Stimulated activated CD8-positive, alpha-beta memory T cell treated with anti-CD3 and anti-CD28 coated beads, Interleukin-2, amount 100 ng/mL, for 1 hour (primary cell): ENCODE measurements at places on chromosomes 12 and 14.

DNA sequence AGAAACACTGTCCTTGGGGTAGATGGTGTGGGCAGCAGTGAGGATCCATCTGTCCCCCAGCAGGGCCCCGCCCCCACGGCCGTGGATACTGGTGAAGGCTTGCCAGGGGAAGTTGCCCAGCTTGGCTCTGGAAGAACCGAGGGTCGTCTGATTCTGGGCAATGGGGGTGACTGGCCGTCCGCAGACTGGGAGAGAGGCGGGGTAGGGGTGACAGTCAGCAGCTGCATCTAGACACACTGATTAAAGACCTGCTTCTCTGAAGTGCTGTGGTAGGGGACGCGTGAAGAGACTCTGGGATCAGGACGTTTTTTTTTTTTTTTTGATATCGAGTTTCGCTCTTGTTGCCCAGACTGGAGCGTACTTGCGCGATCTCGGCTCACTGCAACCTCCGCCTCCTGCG, 4.7 kb upstream of the C1R start:
- DNase-seq, result no peak

GRCh38 chr12:562634-563033, 100.6 kb downstream of the NINJ2 start:
- DNase-seq, result no peak

DNA sequence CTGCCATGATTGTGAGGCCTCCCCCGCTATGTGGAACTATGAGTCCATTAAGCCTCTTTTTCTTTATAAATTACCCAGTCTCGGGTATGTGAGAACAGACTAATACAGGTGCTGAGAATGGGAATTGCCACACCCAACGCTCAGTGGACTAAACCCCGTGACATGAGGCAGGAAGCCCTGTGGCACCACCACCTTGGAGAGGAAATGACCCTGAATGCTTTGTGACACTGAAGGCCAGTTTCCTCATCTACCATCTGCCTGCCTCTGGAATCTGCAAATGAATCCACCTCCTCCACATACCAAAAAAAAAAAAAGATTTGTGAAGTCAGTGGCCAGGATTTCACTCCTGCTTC, 41.6 kb downstream of the NT5DC3 start:
- DNase-seq, result no peak

DNA sequence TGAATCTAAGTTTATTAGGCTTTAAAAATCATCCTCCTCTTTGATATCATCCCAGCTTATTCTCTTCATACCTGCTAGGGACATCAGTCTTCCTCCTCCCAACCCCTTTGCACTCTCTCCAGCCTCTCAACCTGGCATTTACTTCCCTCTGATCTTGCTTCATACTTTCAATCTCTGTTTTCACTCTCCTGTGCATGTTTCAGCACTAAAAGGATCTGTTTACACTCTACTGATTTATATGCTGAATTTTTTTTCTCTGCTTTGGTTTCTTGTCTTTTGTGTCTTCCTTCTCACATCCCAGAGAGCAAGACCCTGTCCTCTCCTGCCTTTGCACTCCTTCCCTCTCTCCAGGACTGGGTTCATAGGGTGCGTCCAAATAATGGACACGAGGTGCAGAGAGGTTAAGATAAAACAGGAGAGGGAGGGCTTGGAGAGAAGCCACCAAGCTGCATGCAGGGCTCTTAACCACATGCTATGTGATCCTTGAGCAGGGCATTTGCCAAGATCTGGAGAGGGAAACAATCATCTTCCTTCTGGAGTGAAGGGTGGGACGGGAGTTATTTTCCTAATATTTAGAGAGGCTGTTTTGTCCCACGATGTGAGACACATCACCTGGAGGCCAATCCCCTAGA, 3.0 kb upstream of the CISTR start:
- no peak for DNase-seq

DNA sequence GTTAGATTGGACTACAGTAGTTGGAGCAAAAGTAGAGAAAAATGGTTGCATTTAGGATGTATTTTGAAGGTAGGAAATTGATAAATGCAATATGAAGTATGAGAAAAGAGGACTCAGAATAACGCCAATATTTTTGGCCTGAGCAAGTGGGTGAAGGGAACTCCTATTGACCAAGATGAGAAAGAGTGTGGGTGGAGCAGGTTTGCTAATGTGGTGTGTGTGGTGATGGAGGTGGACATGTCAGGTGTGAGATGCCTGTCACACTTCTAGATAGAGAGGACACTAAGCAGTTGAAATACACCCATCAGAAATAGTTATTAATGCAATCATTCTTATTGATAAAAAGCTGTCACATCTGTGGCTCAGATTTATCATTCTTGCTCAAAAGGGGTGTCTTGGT, 7.3 kb downstream of the GUCY2C start:
- no peak for DNase-seq

DNA sequence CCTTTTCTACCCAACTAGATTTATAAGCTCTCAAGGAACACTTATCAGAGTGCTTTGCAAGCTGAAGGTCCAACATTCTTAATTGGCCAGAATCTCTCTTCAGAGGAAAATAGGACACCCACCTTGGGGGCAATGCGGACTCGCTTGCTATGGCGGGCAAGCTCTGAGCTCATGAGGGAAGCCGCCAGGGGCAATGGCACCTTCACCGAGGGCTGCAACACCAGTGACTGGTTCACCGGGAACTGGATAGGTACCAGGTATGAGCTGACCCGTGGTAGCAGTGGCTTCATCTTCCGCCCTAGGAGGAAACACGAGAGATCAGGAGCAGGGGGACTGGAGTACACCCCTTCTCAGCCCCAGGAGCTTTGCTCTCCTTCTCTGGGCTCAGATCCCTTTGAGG, 7.4 kb upstream of the TEX52 start:
- no peak for DNase-seq

- DNase-seq, result no peak
Measured at GRCh38 chr14:32657081-32657480, 281.6 kb upstream of the NPAS3 start.

GRCh38 chr14:75661499-75661814, 411 bp downstream of the TTLL5 start:
- no peak for DNase-seq

DNA sequence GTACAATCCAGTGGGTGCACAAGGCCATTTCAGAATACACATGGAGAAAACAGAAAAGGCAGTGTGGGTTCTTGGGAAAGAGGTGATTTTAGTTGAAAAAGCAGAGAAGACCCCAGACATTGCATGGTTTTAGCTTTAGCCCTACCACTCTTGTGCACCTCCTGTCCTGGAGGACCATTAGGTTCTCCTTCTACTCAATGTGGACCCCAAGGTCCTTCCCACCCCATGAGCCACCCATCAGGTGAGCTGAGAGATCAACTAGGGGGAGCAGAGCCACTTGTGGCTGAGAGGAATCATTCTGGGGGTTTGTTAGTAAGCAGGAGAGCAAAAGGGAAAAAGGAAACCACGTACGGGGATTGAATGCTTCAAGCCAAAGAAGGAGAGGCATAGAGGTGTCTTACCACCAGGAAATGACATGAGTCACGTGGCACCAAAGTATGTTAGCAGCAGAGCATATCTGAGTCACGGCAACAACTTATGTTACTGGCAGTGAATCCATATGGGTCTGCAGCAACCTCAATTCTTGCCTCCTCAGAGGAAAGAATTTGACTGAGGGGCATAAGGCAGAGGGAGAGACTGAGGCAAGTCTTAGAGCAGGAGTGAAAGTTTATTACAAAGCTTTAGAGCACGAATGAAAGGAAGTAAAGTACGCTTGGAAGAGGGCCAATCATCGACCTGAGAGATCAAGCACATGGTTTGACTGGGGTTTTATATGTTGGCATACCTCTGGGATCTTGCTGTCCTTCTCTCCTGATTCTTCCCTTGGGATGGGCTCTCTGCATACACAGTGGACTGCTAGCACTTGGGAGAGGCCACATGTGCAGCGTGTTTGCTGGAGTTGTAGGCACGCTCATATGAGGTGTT, 73.9 kb downstream of the HSD17B6 start:
- no peak for DNase-seq

GRCh38 chr12:77998236-77998786, 167.6 kb downstream of the NAV3 start:
- no peak for DNase-seq

DNA sequence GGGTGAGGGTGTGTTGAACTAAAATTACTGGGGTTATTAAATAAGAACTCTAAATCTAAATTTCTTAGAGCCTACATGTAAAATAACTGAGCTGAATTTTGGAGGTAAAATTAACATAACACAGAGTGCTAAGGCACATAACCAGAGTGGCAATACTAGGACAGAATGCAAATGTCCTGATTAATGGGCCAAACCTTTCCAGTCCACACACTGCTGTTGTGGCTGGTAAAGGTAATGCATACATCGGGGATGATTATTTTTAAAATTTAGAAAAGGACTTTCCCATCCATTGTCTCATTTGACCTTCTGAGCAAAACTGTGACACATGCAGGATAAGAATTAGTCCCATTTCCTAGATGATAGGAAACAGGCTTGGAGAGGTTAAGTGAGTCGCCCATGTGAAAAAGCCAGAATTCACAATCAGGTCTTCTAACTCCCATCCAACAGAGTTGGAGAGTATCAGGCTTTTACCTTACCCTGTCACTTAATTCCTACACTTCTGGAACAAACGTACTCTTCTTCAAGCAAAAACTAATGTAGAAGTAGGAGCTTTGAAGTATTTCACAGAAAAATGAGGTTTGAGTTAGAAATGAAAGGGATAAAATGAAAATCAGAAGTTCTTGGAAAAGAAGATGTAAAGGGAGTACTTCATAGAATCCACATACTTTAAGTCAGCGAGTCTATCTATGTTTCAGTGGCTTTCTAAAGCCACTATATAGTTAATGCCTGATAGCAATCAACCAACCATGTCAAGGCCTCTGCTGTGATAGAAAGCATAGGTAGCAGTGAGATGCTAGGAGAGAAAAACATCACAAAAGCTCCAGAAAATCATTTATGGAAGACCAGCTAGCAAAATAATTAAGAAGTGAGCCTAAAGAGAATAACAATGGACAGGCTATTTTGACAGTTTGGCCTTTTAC, 334.9 kb upstream of the DIO2 start:
- DNase-seq, result no peak

DNA sequence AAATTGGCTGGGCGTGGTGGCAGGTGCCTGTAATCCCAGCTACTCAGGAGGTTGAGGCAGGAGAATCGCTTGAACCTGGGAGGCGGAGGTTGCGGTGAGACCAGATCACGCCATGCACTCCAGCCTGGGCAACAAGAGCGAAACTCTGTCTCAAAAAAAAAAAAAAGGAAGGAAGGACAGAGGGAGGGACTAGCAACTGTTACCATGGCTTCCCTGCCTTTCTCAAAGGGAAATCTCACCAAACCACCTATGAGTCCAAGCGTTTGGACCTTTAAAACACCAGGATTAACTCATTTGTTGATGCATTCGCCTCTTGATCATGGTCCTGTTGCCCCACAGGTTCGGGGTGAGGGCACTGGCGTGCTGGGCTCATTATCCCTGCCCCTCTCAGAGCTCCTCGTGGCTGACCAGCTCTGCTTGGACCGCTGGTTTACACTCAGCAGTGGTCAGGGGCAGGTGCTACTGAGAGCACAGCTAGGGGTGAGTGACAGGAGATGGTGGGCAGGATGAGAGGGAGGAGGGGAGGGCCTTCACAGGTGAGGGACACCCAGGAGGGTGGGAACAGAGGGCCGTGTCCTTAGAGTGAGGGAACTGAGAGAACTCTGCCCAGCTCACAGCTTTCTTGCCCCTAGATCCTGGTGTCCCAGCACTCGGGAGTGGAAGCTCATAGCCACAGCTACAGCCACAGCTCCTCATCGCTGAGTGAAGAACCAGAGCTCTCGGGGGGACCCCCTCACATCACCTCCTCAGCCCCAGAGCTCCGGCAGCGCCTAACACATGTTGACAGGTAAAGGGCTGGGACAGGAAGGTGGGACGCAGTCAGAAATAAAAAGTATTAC, 10.2 kb upstream of the MYL6B start:
- no peak for DNase-seq
